ENCODE measurements at places on chromosomes 13 and 19.

- no peak for DNase-seq
Observed at GRCh38 chr13:70518081-70518480, 409.8 kb upstream of the KLHL1 start.

DNA sequence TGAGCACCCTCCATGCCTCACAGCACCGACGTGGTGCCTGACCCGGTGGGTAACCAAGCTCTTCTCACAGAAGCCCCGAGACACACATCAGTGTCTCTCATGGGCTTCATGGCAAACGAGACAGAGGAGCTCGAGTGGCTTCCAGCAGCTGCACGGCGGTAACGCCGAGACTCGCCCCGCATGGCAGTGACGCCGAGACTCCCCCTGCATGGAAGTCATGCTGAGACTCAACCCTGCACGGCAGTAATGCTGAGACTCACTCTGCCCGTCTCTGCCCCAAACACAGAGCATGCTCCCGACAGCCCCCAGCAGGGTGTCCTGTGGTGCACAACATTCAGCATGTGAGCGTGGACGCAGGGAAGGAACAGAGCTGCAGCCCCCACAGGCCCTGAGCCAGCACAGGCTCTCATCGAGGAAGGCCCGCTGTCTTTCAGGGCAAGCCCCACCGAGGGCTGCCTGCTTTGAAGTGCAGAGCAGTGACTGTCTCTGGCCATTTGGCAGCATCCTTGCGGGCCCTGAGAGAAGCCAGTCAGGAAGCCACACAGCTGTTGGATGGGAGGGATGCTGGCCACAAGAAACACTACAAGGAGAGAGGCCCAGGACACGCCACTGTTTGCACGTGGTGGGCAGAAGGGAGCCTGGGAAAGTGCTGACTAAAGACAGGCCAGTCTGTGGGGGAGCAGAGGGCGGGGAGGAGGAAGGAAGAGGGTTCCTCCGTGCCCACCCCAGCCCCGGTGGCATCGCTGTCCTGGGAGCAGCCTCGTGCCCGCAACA, 9.5 kb downstream of the GAS6 start:
- peak; percentile 66 for DNase-seq

DNA sequence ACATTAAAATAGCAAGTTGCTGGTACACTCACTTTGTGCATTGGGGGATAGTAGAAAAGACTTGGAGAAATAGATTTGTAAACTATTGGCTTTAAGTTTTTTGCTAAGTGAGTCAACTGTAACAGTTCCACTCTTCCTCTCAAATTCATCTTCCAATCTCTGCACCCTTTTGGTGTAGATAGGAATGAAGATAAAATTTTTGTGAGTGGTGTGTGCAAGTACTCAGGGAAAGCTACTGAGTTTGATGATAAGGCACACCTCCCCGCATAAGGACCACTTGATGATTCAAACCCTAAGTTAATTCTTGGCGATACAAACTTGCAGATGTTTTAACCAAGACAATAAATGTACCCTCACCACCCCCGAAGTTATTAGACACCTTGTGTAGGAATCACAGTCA, 168.3 kb upstream of the SLITRK1 start:
- no peak for DNase-seq

GRCh38 chr19:17654993-17655392, 33.2 kb downstream of the UNC13A start:
- no peak for DNase-seq

DNA sequence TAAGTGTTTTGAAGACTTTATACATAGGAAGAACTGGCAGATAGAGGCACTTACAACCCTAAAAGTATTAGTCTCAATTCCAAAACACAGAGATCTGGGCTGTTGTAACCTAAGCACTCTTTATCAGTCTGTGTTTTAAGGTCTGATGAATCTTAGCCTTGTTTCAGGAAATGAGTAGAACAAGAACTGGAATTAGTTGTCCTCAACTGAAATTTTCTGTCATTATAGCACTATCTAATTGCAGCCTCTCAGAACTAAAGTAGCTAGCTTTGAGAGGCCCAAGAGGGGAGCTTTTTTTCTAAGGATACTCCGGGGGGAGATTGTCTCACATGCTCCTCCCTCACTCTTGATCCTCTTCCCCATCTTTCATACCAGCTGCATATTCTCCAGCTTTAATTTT, 13.1 kb downstream of the HNRNPM start:
- DNase-seq: no peak

GRCh38 chr13:97515643-97516042, 81.7 kb downstream of the RAP2A start:
- DNase-seq: no peak

DNA sequence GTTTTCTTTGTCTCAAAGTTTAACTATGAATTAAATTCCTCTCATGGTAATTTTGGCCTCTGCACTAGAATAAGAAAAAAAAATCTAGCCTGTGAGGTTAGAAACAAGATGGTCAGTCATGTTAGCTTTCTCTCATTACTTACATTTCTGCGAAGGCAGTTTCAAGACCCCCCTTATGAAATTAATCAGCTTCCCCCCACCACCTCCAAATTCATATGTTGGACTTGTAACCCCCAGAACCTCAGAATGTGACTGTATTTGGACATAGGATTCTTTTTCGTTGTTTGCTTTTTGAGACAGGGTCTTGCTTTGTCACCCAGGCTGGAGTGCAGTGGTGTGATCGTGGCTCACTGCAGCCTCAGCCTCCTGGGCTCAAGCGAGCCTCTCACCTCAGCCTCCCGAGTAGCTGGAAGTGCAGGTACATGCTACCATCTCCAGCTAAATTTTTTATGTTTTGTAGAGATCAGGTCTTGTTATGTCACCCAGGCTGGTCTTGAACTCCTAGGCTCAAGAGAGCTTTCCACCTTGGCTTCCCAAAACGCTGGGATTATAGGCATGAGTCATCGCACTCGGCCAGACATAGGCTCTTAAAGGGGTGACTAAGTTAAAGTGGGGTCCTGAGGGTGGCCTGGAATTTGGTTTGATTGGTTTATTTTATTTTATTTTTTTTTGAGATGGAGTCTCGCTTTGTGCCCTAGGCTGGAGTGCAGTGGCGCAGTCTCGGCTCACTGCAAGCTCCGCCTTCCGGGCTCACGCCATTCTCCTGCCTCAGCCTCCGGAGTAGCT, 1.4 kb downstream of the PLA2G4C start:
- no peak for DNase-seq

GRCh38 chr19:18672044-18672451, 11.4 kb upstream of the CRTC1 start:
- DNase-seq: no peak

Measured in pons (tissue), 1 donor.